ENCODE measurements at places on chromosomes 13 and 19.

DNA sequence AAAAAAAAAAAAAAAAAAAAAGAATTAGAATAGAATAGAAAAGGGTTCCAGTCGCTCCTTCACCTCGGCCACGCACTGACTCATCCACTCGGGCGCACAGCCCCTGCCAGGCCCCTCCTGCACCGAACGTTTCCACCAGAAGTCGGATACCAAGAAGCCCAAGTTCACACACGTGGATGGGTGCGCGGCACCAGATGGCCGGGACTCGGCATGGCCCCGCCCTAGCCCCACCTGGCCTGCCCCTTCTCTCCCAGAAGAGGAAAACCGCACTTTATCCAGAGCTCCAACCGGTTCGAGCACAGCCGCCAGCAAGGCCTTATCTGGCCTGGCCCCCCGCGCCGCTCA lies 5.9 kb downstream of the PRR36 start:
- no peak for DNase-seq

DNA sequence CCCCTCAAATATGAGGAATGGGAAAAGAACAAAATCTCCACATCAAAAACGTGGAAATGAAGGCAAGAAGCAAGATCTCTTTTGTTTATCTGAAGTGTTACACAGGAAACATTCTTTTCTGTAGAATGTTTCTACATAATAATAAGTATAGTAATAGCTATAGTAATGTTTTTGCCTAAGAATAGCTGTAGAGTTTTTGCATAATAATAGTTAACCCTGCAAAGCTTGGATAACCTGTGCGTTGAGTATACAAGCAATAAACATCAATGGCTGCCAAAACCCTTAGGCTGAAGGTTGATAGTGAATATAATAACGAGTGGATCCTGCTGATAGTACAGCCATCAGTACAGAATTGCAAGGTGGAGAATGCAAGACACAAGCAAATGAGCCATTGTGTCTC lies 11.1 kb upstream of the LILRA5 start:
- DNase-seq, result no peak

DNA sequence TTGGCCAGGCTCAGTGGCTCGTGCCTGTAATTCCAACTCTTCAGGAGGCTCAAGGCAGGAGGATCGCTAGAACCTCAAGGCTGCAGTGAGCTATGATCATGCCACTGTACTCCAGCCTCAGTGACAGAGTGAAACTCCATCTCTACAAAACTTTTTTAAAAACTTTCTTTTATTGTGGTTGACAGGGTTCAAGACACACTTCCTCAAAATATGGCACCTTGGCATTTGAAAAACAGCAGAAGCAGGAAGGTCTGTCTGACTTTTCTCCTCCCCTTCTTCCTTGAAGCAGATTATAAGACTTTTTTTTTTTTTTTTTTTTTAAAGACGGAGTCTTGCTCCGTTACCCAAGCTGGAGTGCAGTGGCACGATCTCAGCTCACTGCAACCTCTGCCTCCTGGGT lies 100.3 kb downstream of the TM9SF2 start:
- no peak for DNase-seq

DNA sequence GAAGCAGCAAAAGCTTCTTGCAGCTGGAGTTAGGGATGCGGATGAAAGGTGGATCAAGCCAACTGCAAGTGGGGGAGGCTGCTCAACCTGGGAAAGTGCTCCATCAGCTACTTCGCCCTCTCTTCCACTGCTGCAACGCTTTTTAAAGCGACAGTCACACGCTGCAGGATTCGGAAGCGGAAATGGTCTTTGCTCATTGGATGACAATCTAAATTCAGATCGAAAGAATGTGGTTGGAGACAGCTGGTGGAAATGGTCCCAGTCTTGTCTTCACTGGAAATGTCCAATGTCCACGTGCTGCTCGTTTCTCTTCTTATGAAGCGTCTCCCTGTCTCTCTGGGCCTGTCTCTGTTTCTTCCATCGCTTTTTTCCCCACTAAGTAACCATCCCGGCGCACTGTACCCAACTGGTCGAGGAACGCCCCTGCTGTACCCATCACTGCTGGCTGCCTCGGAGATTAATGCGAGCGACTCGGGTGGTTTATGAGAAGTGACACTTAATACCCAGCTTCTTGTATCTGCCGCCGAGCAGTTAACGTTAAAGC lies 2.1 kb upstream of the FGF9 start:
- DNase-seq, result no peak
